ENCODE measurements at places on chromosomes 11 and 22.

- DNase-seq: no peak
These were observed 387.4 kb upstream of the CADM1 start for GRCh38 chr11:115891581-115891980.

DNA sequence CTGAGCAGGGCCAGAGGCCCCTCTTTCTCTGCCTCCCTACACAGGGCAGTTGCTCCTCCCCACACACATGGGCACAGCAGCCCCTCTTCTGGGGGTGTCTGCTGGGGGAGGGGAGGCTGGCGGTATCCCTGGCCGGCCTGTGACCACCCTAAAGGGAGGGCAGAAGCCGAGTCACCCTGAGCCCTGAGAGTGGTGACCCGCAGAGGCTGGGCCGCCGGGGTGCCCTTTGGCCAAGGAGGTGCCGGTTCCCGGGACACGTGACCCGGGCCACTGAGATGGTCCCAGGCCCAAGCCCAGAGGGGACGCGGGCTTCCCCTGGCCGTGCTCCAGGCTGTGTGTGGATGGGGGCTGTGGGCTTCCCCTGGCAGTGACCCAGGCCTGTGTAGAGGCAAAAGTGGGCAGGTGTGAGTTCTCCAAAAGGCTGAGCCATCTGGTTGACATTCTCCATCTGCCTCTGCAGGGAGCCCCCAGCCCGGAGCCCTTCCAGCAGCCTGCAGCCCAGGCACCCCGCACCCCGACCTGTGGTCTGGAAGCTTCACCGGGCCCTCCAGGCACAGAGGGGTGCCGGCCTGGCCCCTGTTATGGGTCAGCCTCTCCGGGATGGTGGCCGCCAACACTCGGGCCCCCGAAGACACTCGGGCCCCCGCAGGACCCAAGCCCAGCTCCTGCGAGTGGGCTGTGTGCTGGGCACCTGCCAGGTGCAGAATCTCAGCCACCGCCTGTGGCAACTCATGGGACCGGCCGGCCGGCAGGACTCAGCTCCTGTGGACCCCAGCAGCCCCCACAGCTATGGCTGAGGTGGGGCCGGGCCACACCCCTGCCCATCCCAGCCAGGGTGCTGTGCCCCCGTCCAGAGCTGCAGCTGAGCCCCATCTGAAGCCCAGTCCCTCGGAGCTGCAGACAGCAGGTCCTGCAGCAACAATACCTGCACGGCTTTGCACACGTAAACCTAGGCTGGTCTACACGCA, 1.0 kb downstream of the ADM2 start:
- no peak for DNase-seq

DNA sequence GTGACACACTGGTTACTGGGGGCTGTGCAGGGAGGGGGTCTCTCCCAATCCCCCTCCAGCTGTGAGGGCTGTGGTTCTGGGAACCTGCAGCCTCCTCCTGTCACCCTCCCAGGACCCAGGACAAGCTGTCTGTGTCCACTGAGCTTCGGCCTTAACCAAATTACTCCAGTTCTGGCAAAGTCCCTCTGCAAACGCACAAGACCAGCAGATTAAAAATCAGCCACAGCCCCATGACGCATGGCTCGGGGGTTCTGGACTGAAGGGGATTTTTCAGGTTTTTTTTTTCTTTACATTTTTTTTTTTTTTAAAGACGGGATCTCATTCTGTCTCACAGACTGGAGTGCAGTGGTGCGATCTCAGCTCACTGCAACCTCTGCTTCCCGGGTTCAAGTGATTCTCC, 32.2 kb upstream of the A4GALT start:
- no peak for DNase-seq

DNA sequence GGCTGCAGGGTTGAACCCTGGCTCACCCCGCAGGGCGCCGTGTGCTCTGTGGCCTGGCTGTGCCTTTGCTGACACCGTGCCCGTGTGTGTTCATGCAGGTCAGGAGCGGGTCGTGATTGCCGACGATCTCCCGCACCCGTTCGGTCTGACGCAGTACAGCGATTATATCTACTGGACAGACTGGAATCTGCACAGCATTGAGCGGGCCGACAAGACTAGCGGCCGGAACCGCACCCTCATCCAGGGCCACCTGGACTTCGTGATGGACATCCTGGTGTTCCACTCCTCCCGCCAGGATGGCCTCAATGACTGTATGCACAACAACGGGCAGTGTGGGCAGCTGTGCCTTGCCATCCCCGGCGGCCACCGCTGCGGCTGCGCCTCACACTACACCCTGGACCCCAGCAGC, 47.0 kb upstream of the PPP6R3 start:
- DNase-seq: no peak

DNA sequence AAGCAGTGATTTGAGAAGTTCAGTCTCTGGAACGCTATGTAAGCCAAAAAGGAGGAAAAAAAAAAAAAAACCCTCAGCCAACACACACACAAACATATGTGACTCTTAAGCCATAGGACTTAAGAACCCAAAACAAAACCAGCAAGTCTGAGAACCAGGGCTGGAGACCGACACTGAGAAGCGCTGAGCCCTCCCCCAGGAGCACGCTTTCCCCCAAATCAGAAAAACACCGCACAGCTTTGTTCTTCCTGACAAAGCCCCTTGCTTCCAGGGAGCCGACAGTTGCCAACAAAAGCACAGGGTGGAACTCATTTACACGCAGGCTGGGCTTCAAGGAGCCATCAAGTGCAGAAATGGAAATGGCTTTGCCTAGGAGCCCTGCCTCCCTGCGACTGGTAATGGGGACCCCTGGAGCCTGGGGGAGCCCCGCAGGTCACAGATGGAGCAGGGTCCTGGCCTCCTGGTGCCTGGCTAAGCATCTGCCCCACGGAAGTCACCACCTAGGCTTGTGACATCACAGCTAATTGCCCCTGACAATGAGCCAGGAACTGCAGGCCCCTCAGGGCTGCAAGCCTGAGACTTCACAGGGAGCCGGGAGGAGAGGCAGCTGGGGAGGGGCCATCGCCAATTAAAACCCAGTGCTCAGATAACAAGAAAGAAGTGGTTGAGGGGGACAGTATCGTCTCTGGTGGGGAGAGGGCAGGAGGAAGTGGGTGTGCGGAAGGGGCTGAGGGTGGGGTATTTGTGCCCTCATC, 66.9 kb downstream of the NFAM1 start:
- DNase-seq: peak; percentile 51

GRCh38 chr11:72081184-72081644, 564 bp downstream of the LRRC51 start:
- DNase-seq: no peak

DNA sequence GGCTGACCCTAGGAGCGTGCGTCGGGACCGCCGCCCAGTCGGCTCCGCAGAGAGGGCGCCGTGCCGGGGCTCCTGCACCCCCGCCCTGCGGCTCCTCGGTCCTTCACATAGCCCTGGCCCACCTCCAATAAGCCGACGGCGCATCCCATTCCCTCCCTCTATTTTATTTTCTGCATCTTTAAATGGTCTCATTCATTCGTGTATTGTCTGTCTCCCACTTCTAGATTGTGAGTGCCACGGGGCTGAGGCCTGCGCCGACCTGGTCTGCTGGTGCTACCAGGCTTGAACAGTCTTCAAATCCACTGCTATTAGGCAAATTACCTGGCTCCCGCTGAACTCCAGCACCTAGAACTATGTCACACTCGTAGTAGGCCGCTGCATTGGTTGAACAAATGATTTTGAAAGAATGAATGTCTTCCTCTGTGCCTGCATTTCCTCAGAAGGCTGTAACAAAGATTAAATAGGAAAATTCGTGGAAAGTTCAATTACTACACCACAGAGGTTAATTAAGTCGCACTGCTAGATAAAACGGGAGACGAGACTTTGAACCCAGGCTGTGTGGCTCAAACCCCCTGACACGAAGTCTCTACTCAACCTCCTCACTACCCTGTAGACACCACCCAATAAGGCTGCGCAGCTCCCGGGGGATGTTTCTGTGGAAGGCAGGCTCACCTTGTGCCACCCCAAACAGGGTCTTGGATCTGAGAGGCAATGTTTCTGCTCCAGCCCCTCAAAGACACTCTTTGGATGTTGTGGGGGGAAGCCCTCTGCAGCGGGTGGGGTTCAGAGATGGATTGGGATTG, 1.2 kb upstream of the PPP1R14B start:
- DNase-seq: no peak

GRCh38 chr11:111269146-111269868, 23.8 kb downstream of the POU2AF2 start:
- peak; percentile 82 for DNase-seq

- no peak for DNase-seq
These were observed 322.8 kb upstream of the SYN3 start for GRCh38 chr22:33380789-33381530.

GRCh38 chr11:79461666-79462645, 21.1 kb upstream of the TENM4 start:
- DNase-seq: no peak

DNA sequence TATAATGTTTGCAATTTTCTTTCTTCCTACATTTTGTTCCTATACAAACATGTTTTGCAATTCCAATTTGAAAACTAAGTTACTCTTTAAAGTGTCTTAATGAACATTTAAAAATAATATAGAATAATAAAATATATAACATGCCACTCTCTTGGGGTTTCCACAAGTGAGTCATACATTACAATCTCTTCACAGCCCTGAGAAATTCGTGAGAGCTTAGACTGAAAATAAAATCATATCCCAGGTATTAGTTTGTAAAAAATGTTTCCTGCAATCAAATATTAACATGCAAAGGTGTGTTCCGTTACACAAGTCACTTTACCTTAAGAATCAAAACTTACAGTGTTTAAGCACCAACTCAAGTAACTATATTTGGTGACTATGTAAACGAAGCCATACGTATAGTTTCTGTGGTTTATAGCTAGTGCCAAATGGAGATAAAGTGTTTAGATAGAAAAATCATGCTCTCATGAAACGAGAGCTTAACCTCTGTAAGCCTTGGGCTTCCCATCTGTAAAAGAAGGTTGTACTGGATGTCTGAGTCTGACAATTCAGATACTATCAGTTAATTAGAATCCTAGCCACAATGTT, 253.6 kb upstream of the ANO3 start:
- no peak for DNase-seq

- no peak for DNase-seq
These were observed 278.1 kb upstream of the FAT3 start for GRCh38 chr11:91946397-91946951.

DNA sequence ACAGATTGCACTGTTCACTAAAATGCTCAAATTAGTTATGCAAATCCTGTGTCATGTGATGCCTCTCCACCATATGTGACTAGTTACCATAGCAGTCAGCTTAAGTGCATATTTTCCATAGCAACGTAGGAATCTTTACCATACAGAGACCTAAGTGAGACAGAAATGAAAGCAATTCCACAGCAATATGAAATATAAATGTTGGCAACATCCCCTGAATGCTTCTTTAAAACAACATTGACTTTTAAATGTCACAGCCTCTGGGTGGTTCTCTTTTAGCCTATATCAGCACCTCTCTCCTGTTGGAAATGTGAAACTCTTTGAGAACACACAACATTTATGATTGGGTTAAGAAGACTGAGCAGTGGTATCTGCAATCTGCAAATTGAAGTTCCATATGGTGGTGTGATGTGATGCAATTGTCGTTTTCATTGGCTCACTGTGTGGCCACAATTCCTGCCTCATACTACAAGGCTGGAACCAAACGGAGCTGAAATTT, 814.6 kb downstream of the DLG2 start:
- DNase-seq: no peak

- DNase-seq: no peak
These were observed 608.2 kb downstream of the TBC1D22A start for GRCh38 chr22:47370448-47371262.

GRCh38 chr11:47406896-47407745, 1.3 kb upstream of the SLC39A13 start:
- DNase-seq: no peak
